Naive thymus-derived CD4-positive, alpha-beta T cell (primary cell): ENCODE measurements at places on chromosomes 6 and 20. TPM values are rescaled to one million over a fixed set of nuclear protein-coding genes. Genes with fewer than 3 reads are reported as not detected.

Gene ZSCAN23
- 1.4 TPM for total RNA-seq

Gene RNF39
- not detected for total RNA-seq

Gene LY6G6C
- total RNA-seq = not detected

Gene PROKR2
- total RNA-seq = not detected in 2 replicates

Gene ASIP
- total RNA-seq = not detected

Gene SNX9
- 12.5 and 13.4 TPM in 2 replicates for total RNA-seq

Gene MROH8
- 1.2 TPM for total RNA-seq

Gene TSBP1
- not detected for total RNA-seq

Gene PM20D2
- 9.5 TPM for total RNA-seq

DNA sequence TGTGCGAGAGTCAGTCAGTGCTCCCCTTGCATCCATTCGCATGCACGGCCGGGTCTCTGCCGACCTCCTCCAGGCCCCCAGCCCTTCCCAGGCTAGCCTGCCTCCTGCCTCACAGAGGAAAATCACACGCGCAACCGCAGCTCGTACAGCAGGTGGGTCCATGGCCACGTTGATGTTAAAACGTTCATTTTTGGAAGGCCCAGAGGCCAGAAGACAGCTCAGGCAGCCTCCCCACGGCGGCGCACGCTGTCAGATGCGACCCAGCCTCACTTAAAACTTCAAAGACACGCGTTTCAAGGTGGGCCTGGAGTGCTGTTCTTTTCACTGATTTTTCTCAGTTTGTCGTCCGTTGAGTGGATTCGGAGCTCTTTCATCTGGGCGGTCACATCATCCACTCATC is 276.5 kb downstream of the SMOC2 start:
- DNase-seq = no peak

DNA sequence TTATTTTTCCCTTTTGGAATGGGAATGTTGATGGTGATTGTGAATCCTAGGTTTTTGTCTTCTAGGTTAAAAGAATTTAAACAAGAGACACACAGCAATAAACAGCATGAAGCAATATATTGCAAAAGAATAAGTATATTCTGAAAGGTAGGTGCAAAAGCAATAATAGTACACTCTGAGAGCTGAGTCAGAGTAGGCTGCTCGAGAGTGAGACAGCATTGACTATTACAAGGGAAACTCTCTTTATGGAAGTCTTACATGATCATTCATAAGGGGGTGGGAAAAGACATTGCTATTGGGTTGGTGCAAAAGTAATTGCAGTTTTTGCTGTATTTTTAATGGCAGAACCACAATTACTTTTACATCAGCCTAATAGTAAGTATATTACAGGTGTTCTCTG is 25.0 kb downstream of the FBXO5 start:
- DNase-seq = no peak

DNA sequence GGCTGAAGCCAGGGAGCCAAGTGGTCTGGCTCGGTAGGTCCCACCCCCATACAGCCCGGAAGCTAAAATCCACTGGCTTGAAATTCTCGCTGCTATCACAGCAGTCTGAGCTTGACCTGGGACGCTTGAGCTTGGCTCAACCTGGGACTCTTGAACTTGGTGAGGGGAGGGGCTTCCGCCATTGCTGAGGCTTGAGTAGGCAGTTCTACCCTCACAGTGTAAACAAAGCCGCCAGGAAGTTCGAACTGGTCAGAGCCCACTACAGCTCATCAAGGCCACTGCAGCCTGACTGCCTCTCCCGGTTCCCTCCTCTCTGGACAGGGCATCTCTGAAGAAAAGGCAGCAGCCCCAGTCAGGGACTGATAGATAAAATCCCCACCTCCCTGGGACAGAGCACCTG is 1337.7 kb downstream of the HACE1 start:
- DNase-seq = no peak

DNA sequence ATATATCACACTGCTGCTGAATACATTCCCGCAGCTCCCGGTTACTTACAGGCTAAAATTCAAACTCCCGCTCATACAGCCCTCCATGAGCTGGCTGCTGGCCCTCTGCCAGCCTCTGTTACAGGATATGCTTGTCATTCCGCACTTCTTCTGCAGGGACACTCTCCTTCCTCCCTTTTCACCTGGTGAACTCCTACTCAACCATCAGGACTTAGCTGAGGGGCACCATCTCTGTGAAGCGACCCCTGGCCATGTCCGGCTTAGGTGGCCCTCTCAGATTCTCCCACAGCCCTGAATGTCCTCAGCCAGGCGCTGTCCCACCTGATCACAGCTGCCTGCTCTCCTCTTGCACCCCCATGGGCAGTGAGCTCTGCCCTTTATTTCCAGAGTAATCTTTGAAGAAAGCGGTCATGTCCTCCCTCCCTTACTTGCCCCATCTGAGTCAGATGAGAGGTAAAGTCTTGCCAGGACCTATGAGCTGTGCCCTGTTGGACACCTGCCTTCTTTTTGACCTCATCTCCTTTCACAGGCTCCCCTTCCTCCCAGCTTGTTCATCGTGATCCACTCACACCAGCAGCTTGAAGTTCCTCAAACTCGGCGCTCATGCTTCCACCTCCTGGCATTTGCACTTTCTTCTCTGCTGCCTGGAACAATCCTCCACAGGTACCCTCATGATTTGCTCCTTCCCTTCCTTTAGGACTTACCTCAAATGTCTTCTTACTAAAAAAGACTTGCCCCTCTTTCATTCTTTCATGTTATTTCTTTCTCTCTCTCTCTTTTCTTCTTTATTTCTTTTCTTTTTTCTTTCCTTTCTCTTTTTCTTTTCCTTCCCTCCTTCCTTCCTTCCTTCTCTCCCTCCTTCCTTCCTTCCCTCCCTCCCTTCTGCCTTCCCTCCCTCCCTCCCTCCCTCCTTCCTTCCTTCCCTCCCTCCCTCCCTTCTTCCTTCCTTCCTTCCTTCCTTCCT is 5.6 kb downstream of the CYP24A1 start:
- DNase-seq = no peak

GRCh38 chr6:157106487-157106886 is 216.8 kb downstream of the TMEM242 start:
- no peak for DNase-seq

DNA sequence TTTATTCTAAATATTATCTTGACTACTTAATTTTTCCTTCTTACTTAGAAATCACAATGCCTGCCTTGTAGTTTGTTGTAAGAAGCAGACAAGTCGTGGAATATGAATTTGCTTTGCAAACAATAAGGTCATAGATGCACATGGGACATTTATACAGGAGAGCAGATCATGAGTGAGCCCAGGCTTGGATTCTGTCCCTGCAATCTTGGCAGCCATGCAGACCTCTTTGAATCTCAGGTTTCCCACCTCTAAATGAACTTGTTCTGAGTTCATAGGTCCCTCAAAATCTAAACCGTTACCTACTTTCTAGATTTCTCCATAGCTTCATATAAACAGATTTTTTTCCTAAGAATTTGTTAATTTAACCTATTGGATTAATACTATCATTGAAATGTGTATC is 19.5 kb downstream of the KIAA0408 start:
- no peak for DNase-seq

- DNase-seq = no peak
Observed at GRCh38 chr6:45163952-45164766, 164.0 kb upstream of the RUNX2 start.
